Stimulated activated CD4-positive, alpha-beta T cell treated with anti-CD3 and anti-CD28 coated beads, Interleukin-1b, Interleukin-23, amount 100 ng/mL, for 1 hour (primary cell): ENCODE measurements at places on chromosomes 2 and 18.

DNA sequence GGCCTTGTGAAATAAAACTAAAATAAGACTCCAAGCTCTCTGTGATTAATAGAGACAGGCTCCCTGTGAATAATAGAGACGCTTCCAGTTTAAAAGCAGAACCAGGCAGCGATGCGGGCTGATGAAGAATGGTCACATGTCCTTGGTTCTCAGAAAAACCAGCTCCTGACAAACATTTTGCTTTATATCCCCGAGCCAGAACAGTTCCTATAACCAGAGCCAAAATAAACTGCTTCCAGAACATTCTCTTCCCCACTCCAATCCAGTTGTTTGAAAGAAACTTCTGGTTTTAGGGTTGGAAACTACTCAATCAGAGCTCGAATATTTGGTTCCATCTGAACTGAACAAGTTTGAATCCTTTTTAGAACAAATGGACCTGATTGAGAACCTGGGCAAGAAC, 213.7 kb downstream of the TSN start:
- DNase-seq = no peak

- DNase-seq = no peak
Measured at GRCh38 chr18:23963443-23964165, 51.0 kb upstream of the TTC39C start.

GRCh38 chr2:23586741-23587306, 201.8 kb downstream of the KLHL29 start:
- no peak for DNase-seq

DNA sequence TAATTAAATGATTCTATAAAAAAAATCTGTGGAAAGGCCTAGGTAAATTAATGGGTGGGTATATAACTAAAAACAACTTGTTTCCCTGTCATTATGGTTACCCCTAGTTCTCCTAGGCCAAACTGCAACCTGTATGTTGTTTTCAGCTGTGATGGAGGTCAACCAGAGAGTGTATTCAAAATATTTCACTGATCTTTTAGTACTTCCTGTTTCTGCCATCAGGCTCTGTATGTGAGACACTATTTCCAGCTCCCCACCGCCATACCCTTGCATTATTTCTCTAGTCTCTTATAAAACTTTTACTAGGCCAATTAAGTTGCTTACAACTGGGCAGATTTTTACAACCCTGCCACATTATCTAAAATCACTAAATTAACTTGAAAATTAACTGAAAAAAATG, 21.0 kb upstream of the CDKL4 start:
- DNase-seq = no peak

DNA sequence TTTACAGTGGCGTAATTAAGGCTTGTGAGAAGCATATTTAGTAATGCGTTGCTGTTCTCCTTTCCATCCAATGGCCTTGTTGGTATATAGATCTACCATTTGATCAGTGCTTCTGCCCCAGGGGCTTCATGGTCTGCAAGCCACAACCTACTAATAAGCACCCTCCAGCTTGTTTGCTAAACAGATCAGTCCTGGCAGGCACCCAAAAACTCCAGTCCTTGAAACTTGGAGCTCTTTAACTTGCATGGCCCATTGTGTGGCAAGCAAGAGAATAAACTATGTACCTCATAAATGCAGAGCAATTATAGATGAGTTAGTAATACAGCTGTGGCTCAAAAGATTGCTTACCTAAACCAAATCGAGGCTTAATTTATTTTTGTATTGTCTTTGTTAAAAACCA, 158.5 kb downstream of the FTCDNL1 start:
- no peak for DNase-seq

DNA sequence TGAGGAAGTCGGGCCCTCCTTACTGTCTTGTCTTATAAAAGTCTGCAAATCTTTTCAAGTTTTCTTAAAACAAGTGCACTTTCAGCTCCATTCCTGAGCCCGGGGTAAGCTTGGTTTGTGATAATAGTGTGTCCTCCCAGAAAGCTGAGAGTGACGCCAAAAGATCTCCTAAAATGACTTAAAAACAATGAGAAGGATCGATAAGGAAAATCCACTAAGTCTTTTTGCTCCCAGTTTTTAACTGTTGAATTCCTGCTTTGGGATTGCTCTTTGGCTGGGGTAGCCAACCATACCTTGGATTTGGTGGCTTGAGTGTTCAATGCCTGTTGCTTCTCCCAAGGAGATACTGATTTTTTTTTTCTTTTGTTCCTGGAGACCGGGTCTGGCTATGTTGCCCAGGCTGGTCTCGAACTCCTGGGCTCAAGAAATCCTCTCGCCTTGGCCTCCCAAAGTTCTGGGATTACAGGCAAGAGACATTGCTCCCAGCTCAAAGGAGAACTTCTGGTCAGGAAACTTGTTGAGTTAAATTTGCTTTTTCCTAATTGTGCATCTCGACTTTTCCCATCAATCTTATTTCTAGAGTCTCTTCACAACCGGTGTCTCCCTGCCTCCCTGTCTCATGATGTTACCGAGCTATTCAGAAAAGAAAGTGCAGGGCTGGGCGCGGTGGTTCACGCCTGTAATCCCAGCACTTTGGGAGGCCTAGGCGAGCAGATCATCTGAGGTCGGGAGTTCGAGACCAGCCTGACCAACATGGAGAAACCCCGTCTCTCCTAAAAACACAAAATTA, 3.0 kb downstream of the TGIF1 start:
- no peak for DNase-seq

- DNase-seq = peak; percentile 10
Measured at GRCh38 chr2:237122214-237122666, 36.6 kb downstream of the COPS8 start.

- DNase-seq = no peak
Measured at GRCh38 chr2:158221063-158222020, 119.7 kb downstream of the UPP2 start.

GRCh38 chr18:76687304-76687962, 134.9 kb upstream of the ZNF236 start:
- DNase-seq = no peak

GRCh38 chr18:63648241-63648640, 4.2 kb upstream of the SERPINB4 start:
- DNase-seq = no peak
